ENCODE measurements at places on chromosomes 16 and 17.
A peak's percentile ranks its signal among the peaks of the same experiment; 100 is the strongest.

GRCh38 chr16:372302-372983, 2.1 kb upstream of the MRPL28 start:
- no peak for DNase-seq

- no peak for DNase-seq
Measured at GRCh38 chr17:43354371-43354770, 44.4 kb upstream of the ARL4D start.

- no peak for DNase-seq
Measured at GRCh38 chr17:80220736-80221215, 549 bp downstream of the SLC26A11 start.

GRCh38 chr17:72602517-72603419, 481.9 kb downstream of the SOX9 start:
- DNase-seq: no peak

GRCh38 chr17:49407981-49408501, 6.6 kb downstream of the PHB1 start:
- peak; percentile 23 for DNase-seq

GRCh38 chr16:85724126-85724879, 26.6 kb downstream of the C16orf74 start:
- no peak for DNase-seq

GRCh38 chr17:57834146-57834741, 15.6 kb downstream of the MRPS23 start:
- DNase-seq: no peak

GRCh38 chr16:70778901-70779309, 22.1 kb downstream of the VAC14 start:
- peak; percentile 89 for DNase-seq

- no peak for DNase-seq
Measured at GRCh38 chr17:43936434-43936833, 5.8 kb downstream of the PPY start.

DNA sequence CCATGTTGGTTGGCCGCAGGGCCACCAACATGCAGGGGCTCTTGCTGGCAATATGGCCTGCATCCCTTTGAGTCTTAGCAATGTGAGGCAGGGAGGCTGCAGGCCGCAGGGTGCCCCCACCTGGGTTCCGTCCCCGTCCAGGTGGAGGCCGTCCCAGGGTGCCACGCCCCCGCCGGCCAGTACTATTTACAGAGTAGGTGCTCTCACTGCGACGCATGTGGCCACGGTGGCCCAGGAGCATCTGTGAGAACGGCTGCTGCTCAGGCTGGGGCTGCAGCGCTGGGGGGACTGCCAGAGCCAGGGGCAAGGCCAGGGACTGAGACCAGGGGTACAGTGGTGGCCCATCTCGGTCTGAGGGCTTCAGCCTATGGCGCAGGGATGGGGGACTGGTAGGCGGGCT, 3.6 kb downstream of the MATCAP1 start:
- no peak for DNase-seq

- DNase-seq: no peak
Measured at GRCh38 chr17:2990396-2990795, 73.0 kb downstream of the OR1D5 start.

DNA sequence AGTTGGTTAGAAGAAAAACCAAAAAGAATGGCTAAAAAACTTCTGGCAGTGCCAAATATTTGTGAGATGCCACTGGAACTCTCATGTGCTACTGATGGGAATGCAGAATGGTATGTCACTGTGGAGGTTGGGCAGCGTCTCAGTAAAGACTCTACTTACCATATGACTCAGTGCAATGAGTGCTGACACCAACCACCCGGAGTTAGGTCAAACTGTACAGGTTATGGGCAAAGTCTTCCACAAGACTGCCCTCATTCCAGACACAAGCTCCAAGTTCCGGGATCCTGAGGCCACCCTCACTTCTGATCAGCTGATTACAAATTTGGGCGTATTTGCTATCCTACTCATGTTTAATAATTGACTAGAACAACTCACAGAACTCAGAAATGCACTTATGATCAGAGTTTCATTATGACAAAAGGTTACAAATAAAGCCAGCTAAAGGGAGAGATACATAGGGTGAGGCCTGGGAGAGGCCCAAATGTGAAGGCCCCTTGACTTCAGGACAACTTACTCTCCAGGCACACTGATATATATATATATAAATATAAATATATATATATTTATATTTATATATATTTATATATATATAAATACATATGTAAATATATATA, 114.9 kb downstream of the TRIM37 start:
- DNase-seq: no peak

GRCh38 chr16:70758786-70759185, 42.2 kb downstream of the VAC14 start:
- no peak for DNase-seq

DNA sequence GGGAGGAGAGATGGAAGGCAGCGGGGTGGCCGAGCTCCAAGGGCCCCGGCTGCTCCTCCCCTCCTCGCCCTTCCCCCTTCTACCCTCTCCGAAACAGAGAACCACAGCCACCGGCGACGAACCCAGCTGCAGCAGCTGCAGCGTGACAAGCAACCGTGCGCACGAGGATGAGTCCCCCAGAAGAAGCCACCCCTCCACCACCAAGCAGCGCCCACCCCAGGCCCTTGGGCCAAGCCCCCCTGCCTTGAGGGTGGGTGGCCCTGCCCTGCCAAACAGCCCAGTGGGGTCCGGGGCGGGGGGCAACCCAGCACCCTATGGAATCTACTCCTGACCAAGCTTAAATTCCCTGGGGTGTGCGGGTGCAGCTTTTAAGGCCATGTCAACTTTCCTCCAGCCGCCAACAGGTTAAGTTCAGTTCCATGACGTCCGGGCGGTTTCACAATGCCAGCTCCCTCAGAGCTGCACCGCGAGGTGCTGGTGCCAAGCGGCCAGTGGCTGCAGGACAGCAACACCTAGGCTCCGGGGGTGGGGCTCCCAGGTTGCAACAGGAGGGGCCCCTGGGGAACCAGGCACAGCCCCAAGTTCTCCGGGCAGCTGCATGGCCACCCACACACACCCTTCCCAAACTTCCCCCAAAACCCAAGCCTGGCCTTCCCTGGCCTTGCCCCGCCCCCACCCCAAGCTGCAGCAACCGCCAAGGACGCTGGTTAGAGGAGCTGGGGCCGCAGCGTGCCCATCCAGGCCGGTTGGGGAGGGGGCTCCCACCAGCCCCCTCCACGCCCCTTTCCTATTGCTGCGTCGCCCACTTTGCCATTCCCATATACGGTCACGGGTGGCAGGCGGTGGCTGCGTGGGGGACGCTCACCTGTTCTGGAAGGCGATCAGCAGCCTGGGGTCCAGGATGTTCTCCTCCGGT, 2.0 kb downstream of the CBX4 start:
- DNase-seq: no peak

DNA sequence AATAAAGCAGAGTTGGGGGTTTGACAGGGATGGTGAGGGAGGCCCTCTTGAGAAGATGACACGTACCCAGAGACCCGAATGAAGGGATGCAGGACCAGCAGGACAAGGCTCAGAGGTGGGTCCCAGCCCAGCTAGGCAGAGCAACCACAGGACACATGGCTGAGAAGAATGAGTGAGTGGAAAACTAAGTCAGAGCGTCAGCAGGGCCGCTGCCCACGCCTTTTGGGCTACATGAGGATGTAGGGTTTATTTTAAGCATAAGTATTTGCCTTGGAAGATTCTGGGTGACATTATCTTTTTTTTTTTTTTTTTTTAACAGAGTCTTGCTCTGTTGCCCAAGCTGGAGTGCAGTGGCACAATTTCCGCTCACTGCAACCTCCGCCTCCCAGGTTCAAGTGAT, 176.0 kb downstream of the TMEM132E start:
- DNase-seq: no peak

- DNase-seq: no peak
Measured at GRCh38 chr17:28366605-28367004, 1.6 kb upstream of the SEBOX start.

DNA sequence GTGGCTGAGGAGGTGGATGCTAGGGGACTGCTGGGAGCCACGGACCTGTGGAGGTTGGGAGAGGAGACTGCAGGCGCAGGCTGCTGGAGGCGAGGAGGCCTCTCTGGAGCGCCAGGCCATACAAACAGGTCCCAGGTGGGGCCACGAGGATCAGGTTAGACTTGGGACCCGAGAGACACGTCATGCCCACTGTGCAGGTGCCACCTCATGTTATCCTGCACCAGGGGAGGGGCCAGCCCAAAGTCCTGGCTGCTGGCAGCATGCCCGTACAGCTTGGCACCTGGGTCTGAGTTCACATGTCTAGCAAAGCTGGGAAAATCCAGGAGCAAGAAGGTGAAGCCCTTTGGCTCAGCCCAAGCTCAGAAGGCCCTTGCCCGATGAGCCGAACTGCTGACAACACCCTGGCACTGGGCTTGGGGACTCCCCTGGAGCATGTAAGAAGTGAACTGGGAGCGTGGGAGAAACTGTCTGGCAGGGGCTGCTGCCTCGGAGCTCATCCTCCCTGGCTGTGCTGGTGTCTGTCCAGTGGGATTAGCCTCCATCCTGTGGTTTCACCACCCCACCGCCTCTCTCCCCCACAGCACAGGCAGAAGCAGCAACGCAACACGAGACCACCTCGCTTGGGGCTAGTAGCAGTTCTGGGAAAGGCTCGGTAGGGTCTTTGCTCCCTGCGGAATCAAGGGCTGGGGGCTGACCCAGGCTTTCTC, 5.3 kb downstream of the ARHGDIA start:
- DNase-seq: no peak

GRCh38 chr17:81400154-81400977, 5.1 kb downstream of the BAHCC1 start:
- DNase-seq: no peak

GRCh38 chr17:17913695-17914332, 58.4 kb downstream of the TOM1L2 start:
- DNase-seq: peak; percentile 73

- DNase-seq: no peak
Measured at GRCh38 chr17:218432-219110, 37.1 kb upstream of the DOC2B start.

Measured in AG04450 (cell line).